ENCODE measurements at places on chromosomes 1 and 21. TPM values are rescaled to one million over a fixed set of nuclear protein-coding genes. Genes with fewer than 3 reads are reported as not detected.
A peak's percentile ranks its signal among the peaks of the same experiment; 100 is the strongest.

GRCh38 chr1:115189814-115190539 is 100.7 kb upstream of the TSPAN2 start:
- peak; percentile 90 for DNase-seq

NBPF10 gene
- 3.9 TPM for total RNA-seq

DNA sequence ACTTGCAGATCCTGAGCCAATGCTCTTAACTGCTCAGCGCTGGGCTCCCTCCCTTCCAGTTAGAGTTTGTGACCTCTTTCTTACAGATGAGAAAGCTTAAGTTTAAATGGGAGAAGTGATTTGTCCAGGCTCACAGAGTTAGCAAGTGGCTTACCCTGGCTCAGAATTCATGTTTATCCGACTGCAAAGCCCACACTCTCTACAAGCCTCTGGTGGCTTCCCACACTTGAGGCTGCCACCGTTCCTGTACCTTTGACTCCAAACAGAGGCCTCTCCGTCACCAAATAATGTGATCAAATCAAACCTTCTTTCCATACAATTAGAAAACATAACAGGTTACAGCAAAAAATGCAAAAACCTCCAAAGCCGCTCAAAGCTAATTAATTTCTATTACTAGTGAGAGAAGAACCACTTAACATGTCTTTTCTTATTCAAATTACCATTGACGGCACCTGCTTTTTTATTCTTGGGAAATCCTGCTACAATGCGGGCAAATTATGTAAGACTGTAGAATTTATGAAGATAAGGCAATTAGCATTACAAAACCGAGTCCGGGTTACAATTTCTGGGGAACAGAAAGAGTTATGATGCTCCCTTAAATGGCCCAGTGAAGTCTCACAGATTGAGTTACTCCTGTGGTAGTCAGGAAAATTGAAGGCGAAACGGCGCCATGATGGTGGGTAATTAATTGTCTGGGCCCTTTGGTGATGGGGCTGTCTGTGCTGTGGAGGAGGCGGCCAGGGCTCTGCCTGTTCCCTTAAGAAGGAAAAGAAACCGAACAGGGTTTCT is 324.3 kb upstream of the POU3F1 start:
- DNase-seq = no peak

DNA sequence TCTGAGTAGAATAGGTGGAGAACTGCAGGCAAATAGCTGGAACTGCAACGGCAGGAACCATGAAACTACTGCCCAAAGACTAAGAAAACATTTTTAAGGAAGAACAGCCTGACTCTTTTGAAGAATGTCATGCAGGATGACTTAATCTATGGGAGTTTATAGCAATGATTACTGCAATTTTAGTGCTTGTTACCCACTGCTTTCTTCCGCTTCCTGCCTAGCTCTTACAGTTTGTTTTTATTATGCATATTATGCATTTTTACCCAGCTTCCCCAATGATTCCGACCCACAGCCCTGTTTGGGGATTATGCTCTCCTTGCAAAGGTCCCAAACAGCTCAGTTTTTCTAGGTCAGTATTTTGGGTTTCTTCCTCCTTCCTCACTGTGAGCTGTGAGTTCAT is 71.2 kb downstream of the PCNX2 start:
- DNase-seq = no peak

- no peak for DNase-seq
Observed at GRCh38 chr1:162835157-162835899, 25.6 kb downstream of the CCDC190 start.

GRCh38 chr1:1599030-1599934 is 653 bp downstream of the FNDC10 start:
- peak; percentile 32 for DNase-seq

ZNF648 gene
- 1.3 TPM for total RNA-seq

GRCh38 chr1:110243574-110243973 is 33.5 kb downstream of the KCNC4 start:
- peak; percentile 18 for DNase-seq
